ENCODE measurements at places on chromosomes 13 and 19.

DNA sequence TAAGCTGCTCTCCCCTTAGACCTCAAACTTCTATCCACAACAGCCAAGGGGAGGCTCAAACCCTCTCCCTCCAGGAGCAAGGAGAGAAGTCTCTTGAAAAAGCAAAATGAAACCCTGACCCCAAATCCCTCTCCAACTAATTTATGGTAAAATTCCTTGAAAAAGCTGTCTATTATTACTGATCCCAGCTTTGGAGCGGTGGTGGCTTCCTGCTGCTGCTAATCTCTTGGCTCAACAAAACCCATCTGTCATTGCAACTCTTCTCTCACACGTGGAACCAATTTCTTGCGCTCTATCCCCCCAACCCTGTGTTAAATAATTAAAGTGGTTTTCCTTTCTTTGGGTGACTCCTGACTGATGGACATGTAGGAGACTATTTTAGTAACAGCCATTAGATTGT lies 64.1 kb upstream of the OXGR1 start:
- no peak for DNase-seq

GRCh38 chr13:96041326-96042110 lies 11.7 kb downstream of the UGGT2 start:
- DNase-seq: no peak

GRCh38 chr19:18297308-18297707 lies 15.9 kb upstream of the JUND start:
- no peak for DNase-seq

DNA sequence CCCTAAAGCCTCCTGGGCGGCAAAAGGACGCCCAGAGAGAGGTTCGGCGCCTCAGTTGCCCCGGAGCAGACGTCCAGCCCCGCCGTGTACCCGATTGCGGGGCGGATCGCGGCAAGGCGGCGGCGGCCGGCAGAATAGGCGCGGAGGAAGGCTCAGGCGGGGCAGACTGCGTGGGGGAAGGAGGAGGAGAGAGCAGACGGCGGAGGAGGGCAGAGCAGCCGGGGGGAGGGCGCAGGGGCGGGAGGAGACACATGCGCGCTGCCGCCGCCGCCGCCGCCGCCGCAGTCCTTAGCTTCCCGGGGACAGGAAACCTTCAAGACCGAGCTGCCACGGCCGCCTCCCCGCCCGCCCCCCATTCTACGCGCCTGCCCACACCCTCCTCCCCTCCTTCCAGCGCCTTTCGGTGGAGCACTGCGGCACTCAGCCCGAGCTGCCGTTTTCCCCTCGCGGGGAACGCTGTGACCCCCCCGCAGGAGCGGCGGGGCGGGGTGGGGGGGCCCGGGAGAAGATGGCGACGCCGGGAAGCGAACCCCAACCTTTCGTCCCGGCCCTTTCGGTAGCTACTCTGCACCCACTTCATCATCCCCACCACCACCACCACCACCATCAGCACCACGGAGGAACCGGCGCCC lies at the start of gene LRCH1:
Gene LRCH1 (plus strand): TSS at position 282 of the 632 bp plus-strand sequence. CDS start 227 bp downstream, at position 509.
- peak; percentile 85 for DNase-seq

- no peak for DNase-seq
Observed at GRCh38 chr13:98783856-98784478, 31.5 kb upstream of the SLC15A1 start.

DNA sequence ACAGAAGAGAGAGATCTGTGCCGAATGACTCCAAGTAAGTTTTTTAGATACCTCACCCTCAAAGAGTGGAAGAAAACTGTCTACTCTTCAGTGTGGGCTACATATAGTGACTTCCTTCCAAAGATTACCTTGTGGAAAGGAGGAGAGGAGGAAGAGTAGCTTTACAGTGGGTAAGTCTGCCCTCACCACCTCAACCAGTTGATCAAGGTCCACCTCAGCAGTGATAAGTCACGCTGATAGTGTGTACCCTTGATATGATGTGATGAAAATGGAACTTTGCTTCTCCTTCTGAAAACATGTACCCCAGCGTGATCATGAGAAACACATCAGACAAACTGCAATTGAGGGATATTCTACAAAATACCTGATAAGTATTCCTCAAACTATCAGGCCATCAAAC lies 20.6 kb downstream of the KLF5 start:
- no peak for DNase-seq

DNA sequence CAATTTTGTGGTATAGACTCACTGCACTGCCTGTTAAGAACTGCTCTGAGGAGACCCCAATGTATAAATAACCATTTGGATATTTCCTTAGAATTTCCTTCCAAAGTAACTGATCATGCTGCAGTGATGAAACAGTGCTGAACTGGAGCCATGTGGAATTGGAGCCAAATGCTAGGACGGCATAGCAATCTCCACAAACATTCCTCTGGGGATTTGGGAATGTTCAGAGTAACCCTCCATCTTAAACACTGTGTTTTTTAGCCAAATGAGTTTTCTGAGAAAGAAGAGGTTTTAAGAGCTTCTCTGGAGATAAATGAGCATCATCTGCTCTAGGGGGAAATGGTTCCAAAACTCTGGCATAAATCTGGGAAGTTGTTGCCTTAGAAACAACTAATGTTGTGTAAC lies 98.2 kb downstream of the OLFM4 start:
- DNase-seq: no peak

- no peak for DNase-seq
Observed at GRCh38 chr13:110989331-110989730, 74.5 kb upstream of the ANKRD10 start.

GRCh38 chr13:80577926-80578670 lies 237.2 kb upstream of the SPRY2 start:
- DNase-seq: no peak

- no peak for DNase-seq
Observed at GRCh38 chr19:29499261-29499920, 26.4 kb upstream of the VSTM2B start.

GRCh38 chr19:5943045-5943444 lies 29.0 kb downstream of the CAPS start:
- no peak for DNase-seq

- DNase-seq: no peak
Observed at GRCh38 chr13:48158915-48159314, 64.0 kb upstream of the MED4 start.

- DNase-seq: no peak
Observed at GRCh38 chr13:97179501-97179900, 42.6 kb upstream of the MBNL2 start.

GRCh38 chr19:39171479-39172465 lies 25.0 kb upstream of the NCCRP1 start:
- DNase-seq: no peak

GRCh38 chr19:17499648-17500446 lies 11.6 kb upstream of the PGLS start:
- no peak for DNase-seq

DNA sequence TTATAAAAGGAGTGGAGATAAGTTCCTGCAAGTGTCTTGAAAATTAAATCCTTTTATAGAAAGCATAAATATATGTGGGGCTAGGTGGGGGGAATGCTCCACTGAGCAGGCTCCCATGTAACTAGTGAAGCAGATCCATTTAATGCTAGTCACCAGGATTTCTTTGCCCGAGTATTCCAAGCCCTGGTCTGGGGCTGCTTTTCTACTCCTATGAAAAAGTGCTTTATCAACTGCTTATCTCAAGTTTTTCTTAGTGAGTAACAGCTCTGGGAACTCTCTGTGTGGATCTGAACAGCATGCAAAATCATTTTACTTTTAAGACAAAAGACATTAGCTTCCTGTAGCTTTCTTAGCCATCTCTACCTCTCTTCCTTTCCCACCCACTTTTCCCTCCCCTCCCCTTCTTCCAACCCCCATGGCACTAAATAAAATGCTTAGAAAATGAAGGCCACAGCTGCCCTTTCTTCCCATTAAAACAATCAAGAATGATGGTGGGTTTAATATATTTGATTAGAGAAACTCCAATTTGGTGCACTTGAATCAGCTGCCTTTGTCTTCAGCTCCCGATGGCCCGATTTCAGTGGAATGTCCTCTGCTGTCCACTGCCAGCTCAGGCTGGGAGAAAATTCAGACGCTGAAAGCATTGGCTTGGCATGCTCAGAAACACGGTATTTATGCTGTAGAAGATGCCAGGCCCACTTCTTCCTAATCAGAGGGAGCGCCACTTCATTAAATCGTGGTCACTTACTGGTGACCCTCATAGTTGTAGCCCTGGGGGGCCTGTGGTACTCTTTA lies 475.1 kb downstream of the FOXO1 start:
- no peak for DNase-seq

DNA sequence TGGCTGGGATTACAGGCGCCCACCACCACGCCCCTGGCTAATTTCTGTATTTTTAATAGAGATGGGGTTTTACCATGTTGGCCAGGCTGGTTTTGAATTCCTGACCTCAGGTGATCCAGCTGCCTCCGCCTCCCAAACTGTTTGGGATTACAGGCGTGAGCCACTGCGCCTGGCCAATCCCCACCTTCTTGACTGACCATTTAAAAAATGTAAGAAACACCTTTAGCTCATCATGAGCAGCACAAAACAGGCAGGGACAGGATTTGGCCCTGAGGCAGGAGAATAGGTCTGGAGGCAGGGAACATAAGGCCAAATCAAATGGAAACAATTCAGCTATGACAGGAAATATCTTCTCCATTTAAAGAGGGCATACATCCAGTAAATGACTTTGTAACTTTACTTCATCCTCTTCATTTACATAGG lies 1.4 kb upstream of the MPV17L2 start:
- no peak for DNase-seq

- DNase-seq: no peak
Observed at GRCh38 chr19:53945441-53945840, 17.3 kb upstream of the CACNG8 start.

DNA sequence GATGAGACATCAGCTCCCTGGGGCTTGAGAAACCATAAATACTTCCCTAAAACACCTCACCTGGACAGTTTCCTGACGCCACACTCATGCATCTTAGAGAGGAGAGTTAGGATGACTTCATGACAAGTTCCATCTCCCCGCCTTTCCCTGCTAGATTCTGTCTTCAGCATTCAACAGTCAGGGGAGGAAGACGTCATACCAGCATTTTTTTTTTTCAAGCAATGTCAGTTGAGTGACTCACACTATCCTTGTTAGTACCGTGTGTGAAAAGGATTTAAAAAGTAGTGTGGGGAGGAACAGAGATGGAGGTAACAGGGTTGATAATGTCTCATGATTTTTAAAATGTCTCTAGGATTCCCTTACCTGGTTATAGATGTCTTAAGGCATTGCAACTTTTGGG lies at the start of gene OR7D2:
Gene OR7D2 (plus strand): TSS at position 79 of the 400 bp plus-strand sequence. CDS start 6,803 bp downstream, outside the sequence.
- DNase-seq: no peak

DNA sequence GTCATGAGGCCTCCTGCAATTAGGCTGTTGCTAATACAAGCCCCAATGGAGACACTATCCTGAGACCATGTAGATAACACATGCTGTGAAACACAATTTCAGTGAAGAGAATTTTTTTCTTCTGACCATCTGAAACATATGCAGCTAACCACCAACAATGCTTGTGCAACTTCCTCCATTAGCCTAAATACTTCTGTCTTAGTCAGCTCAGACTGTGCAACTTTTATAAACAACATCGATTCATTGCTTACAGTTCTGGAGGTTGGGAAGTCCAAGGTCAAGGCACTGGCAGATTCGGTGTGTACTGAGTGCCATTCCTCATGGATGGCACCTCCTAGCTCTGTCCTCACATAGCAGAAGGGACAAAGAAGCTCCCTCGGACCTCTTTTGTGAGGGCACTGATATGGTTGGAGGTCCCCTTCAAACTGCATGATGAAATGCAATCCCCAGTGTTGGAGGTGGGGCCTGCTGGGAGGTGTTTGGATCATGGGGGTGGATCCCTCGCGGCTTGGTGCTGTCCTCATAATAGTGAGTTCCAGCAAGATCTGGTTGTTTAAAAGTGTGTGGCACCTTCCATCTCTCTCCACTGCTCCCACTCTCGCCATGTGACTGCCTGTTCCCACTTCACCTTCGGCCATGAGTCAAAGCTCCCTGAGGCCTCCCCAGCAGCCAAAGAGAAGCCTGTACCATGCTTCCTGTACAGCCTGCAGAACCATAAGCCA lies 27.7 kb downstream of the STK24 start:
- no peak for DNase-seq

DNA sequence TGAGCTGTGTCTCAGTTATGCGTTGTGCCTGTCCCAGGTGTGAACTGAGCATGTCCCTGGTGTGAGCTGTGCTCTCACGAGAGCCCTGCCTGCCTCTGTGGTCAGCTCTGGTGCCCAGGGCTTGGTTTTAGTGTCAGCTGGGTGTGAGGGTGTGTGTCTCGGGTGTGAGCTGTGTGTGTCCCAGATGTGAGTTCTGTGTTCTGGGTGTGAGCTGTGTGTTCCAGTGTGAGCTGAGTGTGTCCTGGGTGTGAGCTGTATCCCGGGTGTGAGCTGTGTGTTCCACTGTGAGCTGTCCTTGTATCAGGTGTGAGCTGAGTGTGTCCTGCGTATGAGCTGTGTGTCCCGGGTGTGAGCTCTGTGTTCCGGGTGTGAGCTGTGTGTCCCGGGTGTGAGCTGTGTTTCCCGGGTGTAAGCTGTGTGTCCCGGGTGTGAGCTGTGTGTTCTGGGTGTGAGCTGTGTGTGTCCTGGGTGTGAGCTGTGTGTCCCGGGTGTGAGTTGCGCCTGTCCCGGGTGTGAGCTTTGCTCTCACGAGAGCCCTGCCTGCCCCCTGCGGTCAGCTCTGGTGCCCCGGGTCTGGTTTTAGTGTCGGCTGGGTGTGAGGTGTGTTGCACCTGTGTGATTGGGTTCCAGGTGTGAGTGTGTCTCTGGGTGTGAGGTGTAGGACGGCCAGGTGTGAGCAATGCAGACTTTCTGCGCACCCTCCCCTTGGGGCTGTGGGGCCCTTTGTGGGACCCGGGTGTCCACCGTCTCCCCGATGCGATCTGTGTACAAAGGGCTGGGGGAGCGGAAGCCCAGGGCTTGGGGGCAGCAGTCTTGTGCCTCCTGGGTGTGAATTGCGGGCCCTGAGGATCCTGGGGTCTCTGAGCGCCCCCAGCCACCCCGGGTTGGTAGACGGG lies 7.1 kb upstream of the PEAK3 start:
- no peak for DNase-seq

Data from CD4-positive, alpha-beta T cell treated with Interleukin-6 at 100 ng/mL for 8 hours (primary cell).